ENCODE measurements at places on chromosomes 4 and X. TPM values are rescaled to one million over a fixed set of nuclear protein-coding genes. Genes with fewer than 3 reads are reported as not detected.

GRCh38 chr4:64581422-64581821 is 172.2 kb upstream of the TECRL start:
- DNase-seq: no peak

- no peak for DNase-seq
These were observed 69.2 kb upstream of the MTM1 start for GRCh38 chrX:150499240-150499639.

- no peak for DNase-seq
These were observed 566.4 kb upstream of the DIPK2B start for GRCh38 chrX:45766981-45767501.

DNA sequence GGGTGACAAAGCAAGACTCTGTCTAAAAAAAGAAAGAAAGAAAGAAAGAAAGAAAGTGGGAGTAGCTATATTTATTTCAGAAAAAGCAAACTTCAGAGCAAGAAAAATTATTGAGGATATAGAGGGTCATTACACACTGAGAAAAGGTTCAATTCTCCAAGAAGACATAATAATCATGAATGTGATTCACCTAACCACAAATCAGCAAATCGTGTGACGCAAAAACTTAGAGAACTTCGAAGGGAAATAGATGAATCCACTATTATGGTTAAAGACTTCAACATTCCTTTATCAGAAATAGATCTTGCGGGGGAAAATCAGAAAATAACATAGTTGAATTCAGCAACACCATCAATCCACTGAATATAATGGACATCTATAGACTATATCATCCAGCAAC is 219.3 kb upstream of the LDB2 start:
- no peak for DNase-seq

Gene SLC10A3
- 8.1 TPM for total RNA-seq

Gene GPRIN3
- total RNA-seq: 1.0 TPM

Data from dermis microvascular lymphatic vessel endothelial cell (primary cell).